Progenitor cell of endocrine pancreas (in vitro differentiated cells): ENCODE measurements at places on chromosomes 2 and 18. TPM values are rescaled to one million over a fixed set of nuclear protein-coding genes. Genes with fewer than 3 reads are reported as not detected.

The STARD6 gene
- total RNA-seq = not detected in 2 replicates

The CCDC68 gene
- total RNA-seq = 2.2 and 2.9 TPM in 2 replicates

The ACKR3 gene
- 18.8 and 23.3 TPM in 2 replicates for total RNA-seq

The SCTR gene
- total RNA-seq = 33.1 and 34.9 TPM in 2 replicates

The ACMSD gene
- not detected in 2 replicates for total RNA-seq

The IL18R1 gene
- 0.13 and 0.22 TPM in 2 replicates for total RNA-seq

The ASTL gene
- total RNA-seq = 0.29 TPM in 1 of 2 replicates, not detected in the other

The DNAJC5G gene
- total RNA-seq = not detected in 2 replicates

The GRHL1 gene
- 13.4 and 14.4 TPM in 2 replicates for total RNA-seq

The UXS1 gene
- total RNA-seq = 60.7 and 62.1 TPM in 2 replicates

The CYTIP gene
- 0.14 and 0.27 TPM in 2 replicates for total RNA-seq

The AKAIN1 gene
- not detected in 2 replicates for total RNA-seq

The DIPK1C gene
- not detected in 2 replicates for total RNA-seq

The L3MBTL4 gene
- total RNA-seq = 8.0 and 11.5 TPM in 2 replicates

The POTEI gene
- total RNA-seq = 4.9 and 5.6 TPM in 2 replicates

The CCDC74B gene
- total RNA-seq = 10.7 and 10.9 TPM in 2 replicates

The FBXO15 gene
- 2.7 and 4.3 TPM in 2 replicates for total RNA-seq
